ENCODE measurements at places on chromosomes 12 and 14.

GRCh38 chr12:17192721-17193120, 586.8 kb upstream of the LMO3 start:
- no peak for DNase-seq

GRCh38 chr12:25123126-25123525, 71.8 kb downstream of the DNAI7 start:
- DNase-seq: no peak

GRCh38 chr14:100019156-100019744, 46.0 kb upstream of the EVL start:
- DNase-seq: no peak

- DNase-seq: no peak
These were observed 831 bp upstream of the RPS6KA5 start for GRCh38 chr14:91061056-91061887.

- DNase-seq: no peak
These were observed 6.5 kb downstream of the NFE2 start for GRCh38 chr12:54294152-54294952.

GRCh38 chr12:31702047-31702446, 26.8 kb downstream of the AMN1 start:
- DNase-seq: no peak

DNA sequence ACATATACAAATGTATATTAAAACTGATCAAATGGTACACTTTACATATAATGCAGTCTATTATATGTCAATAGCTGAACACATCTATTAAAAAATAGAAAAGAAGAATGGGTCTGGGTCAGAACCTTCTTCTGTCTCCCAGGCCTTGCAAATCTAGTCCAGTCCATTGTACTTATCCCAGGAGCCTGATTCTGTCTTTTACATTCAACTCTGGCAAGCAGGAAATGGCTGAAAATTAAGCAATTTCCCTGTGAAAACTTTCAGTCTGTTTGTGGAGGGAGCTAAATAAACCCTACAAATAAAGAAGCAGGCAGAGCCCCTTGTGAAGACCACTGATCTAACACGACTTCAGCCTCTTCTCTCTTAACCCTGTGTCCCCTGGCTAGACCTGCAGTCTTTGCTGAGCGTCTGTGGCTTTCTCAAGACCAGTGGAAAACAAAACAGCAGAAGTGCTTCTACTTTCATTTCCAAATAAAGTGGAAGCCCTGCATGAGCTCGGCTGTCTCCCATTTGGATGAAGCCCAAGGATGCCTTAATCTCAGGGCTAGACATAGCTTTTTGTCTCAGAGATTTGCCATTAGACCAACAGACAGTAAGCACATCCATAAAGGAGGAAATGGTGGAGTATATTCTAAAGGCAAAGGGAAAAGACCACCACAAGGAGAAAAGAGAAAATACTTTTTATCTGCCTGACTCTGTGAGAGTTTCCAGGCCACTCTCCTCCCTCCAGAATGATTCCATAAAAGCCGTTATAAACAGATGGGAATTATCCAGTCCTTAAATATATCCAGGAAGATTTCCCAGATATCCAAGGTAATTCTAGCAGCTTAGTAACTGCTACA, 48.2 kb downstream of the CRACR2A start:
- no peak for DNase-seq

GRCh38 chr14:65277580-65278270, 134.8 kb upstream of the FUT8 start:
- no peak for DNase-seq
